ENCODE measurements at places on chromosomes 5 and 9.

DNA sequence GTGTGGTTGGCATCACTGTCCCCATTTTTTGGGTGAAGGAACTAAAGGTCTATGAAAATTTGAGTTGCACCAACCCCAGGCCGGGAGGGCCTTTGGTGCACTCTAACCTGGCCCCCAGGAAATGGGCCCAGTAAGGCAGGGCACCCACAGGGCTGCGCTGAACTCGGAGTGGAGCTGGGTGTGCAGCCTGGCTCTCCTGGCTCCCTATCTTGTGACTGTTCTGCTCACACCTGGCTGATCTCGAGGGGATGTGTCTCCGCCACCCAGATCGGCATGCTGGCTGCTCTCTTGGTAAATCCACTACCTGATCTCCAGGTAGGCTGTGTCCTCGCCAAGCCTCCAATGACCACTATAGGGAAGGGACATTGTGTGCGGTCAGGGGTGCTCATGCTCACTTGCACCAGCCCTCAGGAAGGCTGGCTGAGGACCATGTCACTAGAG, 259.8 kb downstream of the NSG2 start:
- no peak for DNase-seq

DNA sequence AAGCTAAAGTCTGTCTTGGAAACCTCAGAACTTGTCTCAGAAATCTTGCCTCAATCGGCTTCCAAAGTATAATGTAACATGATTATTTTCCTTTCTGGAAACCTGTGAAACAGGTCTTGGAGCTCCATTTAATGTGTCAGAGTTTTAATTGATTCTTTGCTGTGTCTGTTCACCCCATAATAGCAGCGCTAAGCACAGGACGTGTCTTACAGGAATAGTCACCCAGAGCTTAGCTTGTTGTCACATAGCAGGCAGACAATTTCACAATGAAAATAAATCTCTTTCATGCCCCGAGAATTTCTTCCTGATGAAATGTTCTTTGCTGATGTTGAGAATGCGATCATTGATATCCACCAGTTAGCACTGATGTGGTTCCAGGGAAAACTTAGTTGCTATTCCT, 40.2 kb upstream of the PTPN3 start:
- no peak for DNase-seq

DNA sequence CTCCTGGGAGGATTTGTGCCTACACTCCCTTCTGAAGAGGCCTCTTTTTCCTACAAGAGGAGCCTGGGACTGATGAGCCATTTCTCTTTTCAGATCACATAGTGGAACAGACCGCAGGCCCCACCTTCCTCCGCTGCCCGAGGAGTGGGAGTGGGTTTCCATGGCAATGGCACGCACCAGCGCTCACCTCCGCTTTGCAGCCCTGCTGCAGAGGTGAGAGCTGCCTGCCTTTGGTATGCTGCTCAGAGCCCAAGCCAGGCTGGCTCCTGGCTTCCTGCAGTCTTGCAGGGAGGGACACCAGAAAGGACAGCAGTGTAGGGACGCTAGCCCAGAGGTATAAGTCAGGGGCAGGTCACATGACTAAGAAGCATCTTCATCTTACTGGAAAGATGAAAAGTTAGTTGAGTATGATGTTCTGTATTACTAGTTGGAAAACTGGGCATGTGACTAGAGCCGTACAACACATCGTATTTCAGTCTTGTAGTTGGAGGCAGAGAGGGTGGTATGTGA, 12.4 kb downstream of the PTTG1 start:
- no peak for DNase-seq

GRCh38 chr5:178496642-178497041, 93.6 kb downstream of the COL23A1 start:
- DNase-seq, result peak; percentile 87

DNA sequence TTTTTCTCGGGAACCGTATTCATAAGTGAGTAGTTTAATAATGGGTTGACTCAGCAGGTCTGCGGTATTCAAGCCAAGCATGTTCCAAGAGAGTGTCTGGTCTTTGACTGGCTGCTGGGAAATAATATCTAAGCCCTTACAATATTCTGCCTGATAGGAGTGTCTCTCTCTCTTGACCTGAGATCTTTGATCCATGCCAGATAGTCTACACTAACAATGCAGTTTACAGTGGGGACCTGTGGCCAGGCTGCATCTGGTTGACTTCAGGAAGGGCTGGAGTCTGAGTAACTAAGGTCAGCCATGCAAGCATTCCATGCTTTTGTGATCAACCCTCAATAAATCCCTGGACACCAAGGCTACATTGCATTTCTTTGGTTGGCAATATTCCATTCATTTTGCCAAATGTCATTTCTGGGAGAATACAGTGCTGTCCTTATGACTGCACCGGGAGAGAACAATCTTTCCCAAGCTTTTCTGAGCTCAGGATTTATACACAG, 195.5 kb downstream of the SEMA5A start:
- DNase-seq, result peak; percentile 48

- no peak for DNase-seq
These were observed 60.1 kb upstream of the FCHO2 start for GRCh38 chr5:72895758-72896157.

GRCh38 chr5:31995006-31995405, 179.1 kb downstream of the GOLPH3 start:
- no peak for DNase-seq

DNA sequence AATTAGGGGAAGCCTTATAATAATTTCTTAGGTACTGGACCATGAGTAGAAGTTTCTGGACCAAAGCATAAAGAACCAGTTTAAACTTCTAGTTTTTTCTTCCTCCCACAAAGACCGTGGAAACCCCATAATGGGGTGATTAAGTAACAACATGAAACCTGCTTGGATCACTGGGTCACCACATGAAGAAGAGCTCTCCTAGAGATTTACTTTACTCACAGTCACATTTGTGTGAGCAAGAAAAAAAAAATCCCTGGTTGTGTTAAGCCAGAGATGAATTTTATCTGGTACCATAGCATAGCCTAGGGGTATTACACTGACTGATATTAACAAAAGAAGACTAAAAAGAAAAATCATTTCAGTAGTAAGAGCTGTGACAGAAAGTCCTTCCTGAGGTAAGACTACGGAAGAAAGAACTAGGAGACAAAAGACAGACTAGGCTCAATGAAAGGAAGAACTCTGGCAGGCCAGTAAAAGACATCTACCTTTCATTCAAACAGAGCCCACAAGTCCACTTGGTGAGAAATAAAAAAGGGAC, 15.2 kb downstream of the OTP start:
- no peak for DNase-seq

GRCh38 chr5:11261241-11261640, 500.2 kb upstream of the DAP start:
- DNase-seq, result no peak

- no peak for DNase-seq
These were observed 331.8 kb upstream of the NMUR2 start for GRCh38 chr5:152736906-152737305.

DNA sequence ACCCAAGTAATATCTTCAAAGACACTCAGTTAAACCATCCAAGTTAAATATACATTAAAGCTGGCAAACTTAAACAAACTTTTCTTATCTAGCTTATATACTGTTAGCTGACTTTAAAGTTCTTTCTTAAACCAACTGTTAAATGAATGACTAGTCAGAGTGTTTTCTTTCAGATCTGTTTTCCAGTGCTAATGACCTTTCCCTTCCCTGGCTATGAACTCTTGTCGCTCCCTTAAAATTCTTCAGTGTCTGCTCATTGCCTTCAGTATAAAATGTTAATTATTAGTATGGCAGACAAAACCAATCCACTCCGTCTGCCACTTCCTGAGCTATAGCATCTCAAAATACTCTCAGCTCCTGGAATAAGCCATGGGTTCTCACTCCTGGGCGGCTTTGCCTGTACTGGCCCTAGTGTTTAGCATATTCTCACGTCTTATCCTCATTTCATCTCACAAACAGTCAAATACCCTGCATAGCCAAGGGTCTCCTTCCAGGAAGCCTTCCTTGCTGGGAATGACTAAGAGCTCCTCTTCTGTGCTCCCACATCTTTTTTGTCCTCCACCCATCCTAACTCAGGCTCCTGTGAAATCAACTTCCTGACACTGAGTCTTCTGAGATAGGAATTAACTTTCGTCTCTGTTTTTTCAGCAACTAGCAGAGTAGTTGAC, 87.7 kb downstream of the VCAN start:
- DNase-seq, result no peak

DNA sequence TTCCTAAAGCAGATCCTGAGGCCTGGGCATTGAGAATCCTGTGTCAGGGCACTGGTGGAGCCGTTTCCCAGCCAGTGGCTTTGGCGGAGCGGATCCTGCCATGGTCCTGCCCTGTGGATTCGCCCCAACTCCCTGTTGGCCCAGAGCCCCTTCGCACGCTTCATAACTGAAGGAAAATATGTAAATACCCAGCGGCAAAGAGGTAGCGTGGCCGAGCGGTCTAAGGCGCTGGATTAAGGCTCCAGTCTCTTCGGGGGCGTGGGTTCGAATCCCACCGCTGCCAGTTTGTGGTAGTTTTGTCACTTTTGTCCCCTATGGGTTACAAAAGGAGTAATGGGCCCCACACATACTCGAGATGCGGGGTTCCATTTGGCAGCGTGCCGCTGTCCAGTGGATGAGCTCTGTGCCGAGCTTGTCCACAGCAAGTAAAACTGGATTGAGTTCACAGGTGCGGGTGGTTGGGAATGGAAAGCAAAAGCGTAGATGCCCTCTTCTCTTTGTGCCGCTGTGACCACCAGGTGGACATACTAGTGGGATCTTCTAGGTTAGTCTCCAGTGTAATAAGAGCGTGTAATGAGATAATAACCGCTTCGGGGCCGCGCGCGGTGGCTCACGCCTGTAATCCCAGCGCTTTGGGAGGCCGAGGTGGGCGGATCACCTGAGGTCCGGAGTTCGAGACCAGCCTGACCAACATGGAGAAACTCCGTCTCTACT, 17.3 kb downstream of the TRIM7 start:
- DNase-seq, result peak; percentile 82

DNA sequence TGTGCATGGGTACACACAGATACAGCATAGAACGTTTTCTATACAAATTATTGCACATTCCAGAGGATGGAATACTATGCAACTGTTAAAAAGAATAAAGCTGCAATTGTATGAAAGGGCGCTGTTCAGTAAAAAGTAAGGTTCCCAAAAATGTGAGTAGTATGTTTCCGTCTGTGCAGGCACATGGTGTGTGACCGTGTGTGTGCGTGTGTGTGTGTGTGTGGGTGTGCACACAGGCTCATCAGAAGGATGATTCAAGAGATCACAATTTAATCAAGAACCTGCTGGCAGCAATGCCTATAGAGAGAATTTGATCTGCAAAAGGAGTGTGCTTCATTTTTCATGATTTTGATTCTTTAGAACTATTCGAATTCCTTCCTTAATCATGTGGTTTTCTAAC, 76.3 kb downstream of the SEMA4D start:
- peak; percentile 19 for DNase-seq

DNA sequence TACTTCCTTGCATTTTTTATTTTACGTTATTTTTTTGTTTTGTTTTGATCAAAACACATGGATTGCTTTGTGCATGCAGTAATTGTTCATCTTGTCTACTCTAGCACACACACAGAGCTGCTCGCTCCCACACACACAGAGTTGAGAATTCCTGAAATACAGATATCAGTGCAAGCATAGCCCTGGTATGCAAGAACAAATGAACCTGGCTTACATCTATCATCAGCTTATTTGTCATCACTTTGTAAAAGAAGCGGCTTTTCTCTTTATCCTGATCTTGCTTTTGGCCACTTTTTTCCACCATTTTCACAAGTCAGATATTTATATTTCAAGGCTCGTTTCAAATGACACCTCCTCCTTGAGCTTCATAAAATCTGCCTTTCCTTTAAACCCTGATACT, 1435.7 kb downstream of the MAT2B start:
- DNase-seq, result no peak

- DNase-seq, result no peak
These were observed 496.6 kb downstream of the CTNND2 start for GRCh38 chr5:11407556-11408145.

Data from fibroblast of skin of back (primary cell).